ENCODE measurements at places on chromosomes 11 and 22.

GRCh38 chr22:49968313-49968830, 7.8 kb downstream of the PIM3 start:
- DNase-seq = no peak

DNA sequence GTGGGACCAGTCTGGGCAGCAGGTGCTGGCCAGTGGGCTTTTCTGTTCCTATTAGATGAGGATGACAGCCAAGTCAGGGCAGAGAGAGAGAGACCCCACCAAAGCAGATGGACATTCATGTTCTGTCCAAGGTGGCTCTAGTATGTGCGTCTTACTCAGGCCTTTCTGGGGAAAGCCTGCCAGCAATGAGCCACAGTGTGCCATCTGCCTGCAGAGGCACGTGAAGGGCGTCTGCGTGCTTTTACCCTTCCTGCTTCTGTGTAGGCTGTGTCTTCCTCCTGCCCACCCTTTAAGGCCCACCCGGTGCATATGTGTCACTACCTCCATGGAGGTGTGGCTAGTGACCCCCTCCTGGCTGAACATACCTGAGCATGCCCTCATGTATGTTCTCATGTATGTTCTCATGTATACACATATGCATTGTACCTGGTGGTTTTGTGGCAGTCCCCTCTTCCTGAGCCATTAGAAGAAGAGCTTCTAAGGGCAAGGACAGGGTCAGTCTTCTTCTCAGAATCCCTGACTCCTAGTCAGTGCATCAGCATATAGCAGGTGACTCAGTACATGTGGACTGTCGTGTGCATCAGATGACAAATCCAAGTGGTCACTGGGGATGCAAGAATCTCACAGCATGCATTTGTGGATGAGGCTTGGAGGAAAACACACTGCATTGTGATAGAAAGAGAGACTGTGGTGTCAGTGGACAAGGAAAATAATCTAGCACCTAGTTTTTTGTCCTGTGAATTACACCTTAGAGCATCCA, 90.4 kb upstream of the YWHAH start:
- no peak for DNase-seq

GRCh38 chr22:17998913-17999312, 25.4 kb downstream of the MICAL3 start:
- DNase-seq = no peak

DNA sequence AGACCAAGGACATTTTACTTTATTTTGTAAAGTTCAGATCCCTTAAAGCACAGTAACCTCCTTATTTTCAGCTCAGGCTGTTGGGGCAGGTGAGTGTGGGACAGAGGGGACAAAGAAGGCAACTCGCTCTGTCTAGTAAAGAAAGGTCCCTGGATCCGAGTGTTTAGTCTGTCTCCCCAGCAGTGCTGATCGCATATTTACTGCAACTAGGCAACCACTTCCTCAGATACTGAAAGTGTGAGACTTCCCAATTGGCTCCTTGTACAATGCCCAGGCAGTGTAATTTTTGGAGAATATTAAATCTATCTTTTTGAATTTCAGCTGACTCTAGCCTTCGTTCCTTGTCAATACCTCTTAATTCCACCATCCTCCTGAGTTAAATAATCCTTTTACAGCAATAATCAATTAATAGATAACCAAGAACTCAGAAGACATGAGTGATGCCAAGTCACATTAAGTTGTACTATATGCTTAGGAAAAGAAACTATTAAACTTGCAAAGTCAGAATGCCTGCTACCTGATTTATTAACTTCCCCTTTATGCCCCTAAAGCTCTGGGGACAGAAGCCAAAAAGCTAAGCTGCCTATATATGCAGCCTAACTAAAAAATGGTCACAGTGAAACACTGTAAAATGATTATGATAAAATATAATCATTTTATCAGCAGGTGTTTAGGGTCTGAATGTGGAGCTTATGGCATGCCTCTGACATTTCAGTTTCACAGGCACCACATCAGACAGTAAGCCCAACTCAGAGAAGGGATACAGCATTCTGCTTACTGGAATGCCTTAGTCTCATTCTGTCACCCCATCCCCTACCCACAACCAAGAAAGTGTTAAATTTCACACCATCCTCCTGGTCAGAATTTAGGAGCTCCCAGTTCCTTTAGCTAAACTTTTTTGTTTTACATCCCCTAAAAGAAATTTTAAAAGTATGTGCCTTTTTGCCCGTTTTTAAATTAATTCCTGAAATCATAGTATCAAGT, 138.7 kb downstream of the TRIM44 start:
- DNase-seq = no peak

DNA sequence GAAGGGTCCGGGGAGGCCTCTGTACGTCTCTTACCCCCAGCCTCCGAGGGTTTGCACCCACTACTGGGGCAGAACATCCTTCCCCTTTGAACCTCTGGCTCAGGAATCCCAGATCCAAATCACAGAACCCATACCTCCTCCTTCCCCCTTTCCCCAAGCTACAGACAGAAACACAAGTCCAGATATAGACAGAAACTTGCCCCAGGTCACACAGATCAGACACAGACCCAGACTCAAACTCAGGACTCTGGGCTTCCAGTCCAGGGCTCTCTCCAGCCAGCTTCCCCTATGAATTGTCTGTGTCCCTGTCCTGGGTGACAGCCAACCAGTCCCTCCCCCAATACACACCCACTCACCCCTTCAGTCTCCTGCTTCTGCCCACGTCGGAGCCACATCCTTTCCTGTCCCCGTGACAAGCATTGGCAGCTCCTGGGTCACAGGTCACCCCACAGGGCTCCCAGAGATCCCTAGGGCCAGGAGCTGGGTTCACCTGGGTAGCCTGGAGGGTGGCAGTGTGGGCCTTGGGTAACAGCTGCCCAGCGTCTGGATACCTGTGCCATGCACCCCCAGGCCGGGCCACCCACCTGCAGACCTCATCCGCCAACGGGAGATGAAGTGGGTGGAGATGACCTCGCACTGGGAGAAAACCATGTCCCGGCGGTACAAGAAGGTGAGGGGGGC, 772 bp downstream of the TBC1D10C start:
- DNase-seq = no peak

DNA sequence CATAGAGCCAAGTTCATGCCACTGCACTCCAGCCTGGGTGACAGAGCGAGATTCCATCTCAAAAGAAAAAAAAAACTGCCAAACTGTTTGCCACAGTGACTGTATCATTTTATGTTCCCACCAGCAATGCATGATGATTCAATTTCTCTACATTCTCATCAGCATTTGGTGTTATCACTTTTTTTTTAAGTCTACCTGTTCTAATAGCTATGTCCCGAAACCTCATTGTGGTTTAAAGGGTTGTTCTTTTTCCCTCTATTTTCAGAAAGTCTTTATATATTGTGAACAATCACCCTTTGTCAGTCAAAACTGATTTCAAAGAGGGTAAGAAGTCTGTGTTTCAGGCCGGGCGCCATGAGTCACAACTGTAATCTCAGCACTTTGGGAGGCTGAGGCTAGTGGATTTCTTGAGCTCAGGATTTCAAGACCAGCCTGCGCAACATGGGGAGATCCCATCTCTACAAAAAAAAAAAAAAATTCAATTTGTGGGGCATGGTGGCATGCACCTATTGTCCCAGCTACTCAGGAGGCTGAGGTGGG, 14.8 kb upstream of the FAM168A start:
- DNase-seq = no peak

DNA sequence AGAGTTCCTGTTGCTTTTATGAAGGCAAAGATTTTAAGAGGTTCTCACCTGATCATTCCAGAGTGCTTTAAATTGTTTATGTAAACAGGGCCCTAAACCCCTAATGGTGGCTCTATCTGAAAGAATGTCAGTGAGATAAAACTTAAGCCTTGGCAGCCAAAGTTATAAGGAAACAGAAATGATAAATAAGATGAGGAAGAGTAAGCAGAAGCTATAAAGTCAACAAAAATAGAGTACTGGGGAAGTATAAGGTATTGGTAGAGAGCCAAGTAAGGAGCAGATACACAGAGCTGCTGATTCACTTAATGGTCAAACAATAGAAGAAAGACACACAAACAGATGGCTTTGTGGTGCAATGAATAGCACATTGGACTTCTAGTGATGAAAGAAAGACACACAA, 37.9 kb downstream of the TMPRSS5 start:
- DNase-seq = no peak

DNA sequence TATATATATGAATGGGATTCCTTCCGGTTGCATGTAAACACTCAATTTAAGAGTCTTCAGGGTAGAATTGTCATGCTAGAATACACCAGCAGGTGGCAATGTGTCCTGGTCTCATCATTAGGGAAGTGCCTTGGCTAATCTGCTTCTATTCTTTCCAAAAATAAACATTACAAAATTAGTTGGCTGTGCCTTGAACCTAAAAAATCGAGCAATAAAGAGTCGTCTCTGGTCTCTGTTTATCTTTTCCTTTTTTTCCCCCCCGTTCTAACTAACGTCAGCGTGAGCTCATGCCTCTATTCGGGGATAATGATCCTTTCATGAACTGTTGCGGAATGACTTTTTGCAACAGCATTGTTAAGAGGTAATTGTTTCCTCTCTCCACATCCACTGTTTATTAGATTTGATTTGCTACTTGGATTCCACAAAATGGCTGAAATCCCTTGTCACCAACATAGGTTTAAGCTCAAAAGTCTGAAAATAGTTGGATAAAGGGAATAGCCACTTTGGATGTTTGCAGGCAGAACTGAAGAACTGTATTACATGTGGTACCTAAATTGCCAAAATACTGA, 1.2 kb upstream of the ARHGEF12 start:
- peak; percentile 89 for DNase-seq

- DNase-seq = no peak
These were observed 207.1 kb upstream of the PLET1 start for GRCh38 chr11:112467721-112468120.

- no peak for DNase-seq
These were observed 88.5 kb upstream of the ALX4 start for GRCh38 chr11:44398266-44399030.

DNA sequence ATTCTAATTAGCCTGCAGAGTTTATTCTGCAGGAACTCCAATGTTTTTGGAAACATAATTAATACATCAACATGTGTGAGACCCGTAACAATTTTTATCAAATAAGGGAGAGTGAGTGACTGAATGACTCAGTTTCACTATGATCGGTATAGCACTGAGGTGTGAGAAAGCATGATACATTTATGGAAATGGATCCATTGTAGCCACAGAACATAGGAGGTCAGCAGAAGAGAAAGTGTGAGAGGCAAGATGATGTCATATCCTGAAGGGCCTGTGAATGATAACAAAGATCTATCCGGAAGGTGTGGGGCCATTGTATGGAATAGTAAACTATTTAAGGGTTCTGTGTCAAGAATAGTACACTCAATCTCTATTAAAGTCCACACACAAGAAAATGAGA, 1406.1 kb upstream of the TENM4 start:
- no peak for DNase-seq

- DNase-seq = no peak
These were observed 68.5 kb upstream of the IGLL5 start for GRCh38 chr22:22818861-22819855.

DNA sequence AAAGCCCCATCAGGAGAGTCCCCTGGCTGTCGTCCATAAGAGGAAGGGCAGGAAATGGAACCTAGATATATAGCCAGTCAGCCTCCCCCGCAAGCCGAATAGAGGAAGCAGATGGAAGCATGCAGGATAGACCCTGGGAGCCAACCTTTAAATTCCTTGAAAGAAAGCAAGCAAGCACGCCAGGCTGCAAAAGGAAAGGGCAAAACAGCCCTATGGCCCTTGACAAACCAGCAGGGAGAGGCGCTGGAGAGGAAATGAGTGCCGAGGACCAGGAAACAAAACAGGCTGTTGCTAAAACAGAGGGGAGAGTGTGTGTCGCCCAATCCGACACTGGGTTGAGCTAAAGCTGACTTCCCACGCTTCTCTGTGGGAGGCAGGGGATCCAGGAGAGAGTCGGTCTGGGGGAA, 203.5 kb upstream of the MTNR1B start:
- DNase-seq = no peak

- DNase-seq = no peak
These were observed 3.9 kb upstream of the NEFH start for GRCh38 chr22:29476116-29476515.

DNA sequence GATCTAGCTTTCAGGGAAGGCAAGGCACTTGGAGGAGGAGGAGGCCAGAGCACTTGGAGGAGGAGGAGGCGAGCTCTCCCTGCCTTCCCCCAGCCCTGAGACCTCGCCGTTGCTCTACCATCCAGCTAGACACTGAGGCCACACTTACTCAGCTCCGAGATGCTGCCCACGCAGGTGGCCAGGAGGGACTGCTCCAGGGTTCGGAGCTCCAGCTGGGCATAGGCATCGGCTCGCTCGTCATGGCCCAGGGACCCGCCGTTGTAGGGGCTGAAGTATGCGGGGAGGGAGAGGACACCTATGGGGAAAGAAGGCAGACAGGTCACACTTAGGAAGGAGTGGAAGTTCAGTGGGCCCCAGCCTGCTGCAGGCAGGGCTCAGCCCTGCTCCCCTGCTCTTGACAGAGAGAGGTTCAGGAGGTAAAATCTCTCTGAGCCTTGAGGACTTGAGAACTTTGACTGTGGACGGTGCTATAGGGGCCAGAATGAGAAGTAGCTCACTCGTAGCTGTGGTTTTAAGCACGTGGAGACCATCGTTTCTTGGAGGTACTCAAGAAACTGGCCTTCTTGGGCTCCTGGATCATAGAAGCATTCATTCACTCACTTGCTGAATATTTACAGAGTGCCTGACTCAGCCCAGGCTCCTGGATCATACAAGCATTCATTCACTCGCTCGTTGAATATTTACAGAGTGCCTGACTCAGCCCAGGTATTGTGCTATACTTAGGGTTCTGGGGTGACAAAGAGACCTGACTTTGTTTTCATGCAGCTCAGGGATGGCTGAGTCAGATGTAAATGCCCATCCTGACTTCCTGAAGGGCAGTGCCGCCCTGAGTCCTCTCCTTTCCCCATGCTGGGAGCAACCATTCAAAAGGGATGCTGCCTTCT, 99.2 kb downstream of the NAT10 start:
- DNase-seq = no peak

- DNase-seq = no peak
These were observed 64.6 kb upstream of the LMO1 start for GRCh38 chr11:8328231-8328794.

GRCh38 chr11:33187998-33188722, 26.9 kb upstream of the CSTF3 start:
- DNase-seq = no peak

GRCh38 chr11:26477396-26477795, 94.7 kb downstream of the MUC15 start:
- no peak for DNase-seq
